ENCODE measurements at places on chromosomes 11 and 22.

GRCh38 chr22:38034278-38034882, 22.8 kb upstream of the PICK1 start:
- peak; percentile 92 for DNase-seq

DNA sequence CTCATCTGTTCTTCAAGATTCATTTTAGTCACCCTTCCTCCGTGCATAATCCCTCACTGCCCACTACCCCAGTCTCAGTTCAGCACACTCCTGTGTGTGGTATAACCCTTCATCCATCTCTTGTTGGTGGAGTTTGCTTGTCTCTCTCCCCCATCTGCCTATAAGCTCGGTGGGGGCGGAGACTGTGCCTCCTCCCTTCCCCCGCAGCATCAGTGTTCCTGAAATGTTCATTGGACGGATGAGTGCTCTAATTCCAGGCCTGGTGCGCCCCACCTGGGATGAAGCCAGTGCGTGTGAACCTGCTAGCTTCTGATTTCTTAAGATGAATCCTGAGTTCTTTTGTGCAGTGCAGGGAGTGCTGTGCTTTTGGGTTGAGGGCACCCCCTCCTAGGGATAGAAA, 100.0 kb downstream of the GRIK4 start:
- DNase-seq, result no peak

GRCh38 chr22:27801202-27801615, 347 bp downstream of the MN1 start:
- DNase-seq, result peak; percentile 67

- DNase-seq, result no peak
Measured at GRCh38 chr11:116613206-116613875, 159.4 kb downstream of the BUD13 start.

DNA sequence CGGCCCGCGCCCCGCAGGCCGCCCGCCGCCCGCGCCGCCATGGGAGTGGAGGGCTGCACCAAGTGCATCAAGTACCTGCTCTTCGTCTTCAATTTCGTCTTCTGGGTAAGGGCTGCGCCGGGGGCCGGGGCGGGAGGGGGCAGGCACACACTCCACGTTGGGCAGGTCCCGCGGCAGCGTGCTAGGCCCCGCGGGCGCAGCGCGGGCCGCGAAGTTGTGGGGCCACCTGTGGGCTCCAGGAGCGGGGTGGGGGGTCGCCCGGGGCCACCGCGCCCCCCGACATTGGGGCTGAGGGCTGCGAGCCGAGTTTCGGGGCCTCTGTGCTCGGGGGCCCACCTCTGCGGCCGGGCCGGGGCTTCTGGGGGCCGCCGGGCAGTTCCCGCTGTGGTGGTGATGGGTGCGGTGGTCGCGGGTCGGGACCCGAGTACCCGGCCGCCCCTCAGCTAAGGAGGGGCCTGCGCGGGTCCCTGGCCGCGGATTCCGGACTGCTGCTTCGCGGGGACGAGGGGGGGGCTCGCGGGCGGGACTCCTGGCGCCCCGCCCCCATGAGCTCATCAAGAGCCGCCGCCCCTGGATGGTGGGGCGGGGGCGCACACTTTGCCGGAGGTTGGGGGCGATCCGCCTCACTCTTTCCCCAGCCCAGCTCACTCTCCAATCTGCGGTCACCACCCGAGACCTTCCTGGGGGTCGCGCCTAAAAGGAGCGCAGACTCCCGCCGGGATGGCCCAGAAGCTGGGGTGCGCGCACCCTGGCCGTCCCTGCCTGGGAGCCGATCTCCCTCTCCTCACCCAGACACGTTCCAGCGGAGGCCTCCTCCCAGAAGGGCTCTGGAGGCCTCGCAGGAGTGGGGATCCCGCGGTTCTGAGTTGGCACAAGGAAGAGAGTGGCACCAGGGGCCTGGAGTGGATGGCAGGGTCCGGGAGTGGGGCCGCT, 667 bp downstream of the CD81 start:
- DNase-seq, result peak; percentile 56

- peak; percentile 96 for DNase-seq
Measured at GRCh38 chr11:112977755-112978154, 16.5 kb downstream of the NCAM1 start.

GRCh38 chr22:37278261-37278660, 4.0 kb upstream of the CYTH4 start:
- DNase-seq, result no peak

GRCh38 chr11:9208726-9209501, 56.2 kb downstream of the DENND5A start:
- peak; percentile 27 for DNase-seq

DNA sequence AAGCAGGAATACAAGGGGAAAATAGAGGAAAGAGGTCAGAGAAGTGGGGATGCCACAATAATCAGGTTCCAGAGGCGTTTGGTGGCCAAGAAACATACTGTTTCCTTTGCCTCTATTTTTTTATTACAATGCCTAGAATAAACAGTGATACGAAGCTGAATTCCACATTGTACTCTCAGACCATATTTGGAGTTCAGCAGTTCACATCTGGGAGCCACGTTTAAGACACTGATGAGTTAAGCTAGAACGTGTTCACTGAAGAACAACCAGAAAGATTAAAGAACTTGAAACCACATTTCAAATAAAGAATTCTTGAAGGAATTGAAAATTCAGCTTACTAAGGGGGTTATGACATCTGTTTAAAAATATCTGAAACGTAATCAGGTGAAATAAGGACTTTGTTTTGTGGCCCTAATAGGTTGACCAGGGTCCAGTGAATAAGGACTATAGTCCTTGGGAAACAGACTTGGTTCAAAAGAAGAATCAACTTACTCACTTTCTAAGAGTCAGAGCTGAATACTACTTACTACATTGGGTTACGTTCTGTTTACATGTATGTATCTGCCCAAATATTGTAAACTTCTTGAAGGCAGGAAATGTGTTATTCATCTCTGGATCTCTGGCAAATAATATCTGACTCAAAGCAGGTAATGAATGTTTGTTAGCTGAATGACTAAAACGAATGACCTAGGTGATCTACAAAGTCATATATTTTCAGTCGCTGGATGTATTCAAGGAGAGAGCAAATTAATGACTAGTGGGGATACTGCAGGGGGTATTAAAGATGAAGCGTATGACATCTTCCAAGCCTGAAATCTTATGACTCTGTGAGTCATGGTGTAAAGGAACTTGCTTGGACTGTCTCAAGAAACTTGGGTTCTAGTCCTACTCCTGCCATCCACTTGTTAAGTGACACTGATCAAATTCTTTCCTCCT, 247.0 kb upstream of the NARS2 start:
- no peak for DNase-seq

DNA sequence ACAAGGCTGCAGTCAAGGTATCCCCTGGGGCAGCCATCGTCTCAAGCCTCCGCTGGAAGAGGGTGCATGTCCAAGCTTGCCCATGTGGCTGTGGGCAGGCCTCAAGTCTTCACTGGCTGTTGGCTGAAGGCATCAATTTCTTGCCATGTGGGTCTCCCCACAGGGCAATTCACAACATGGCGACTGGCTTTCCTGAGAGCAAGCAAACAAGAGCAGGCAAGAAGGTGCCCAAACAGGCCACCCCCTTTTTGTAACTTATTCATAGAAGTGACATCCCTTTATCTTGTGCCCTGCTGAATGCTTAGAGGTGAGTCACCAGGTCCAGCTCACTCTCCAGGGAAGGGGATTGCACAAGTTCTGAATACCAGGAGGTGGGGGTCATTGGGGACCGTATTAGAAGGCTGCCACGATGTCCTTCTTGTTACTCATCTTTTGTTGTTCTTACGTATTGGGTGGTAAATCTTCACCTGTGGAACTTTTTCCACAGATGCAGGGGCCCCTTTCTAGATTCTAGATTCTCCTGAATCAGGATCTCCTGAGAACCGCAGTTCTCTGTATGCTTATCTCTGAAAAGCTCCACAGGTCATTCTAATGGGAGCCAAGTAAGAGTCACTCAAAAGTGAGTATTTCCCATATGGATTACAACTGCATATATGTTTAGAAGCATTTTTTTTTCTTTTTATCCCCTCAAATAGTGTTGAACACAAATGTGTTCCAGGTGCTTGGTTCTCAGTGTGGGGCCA, 44.2 kb upstream of the MICAL2 start:
- DNase-seq, result peak; percentile 93

DNA sequence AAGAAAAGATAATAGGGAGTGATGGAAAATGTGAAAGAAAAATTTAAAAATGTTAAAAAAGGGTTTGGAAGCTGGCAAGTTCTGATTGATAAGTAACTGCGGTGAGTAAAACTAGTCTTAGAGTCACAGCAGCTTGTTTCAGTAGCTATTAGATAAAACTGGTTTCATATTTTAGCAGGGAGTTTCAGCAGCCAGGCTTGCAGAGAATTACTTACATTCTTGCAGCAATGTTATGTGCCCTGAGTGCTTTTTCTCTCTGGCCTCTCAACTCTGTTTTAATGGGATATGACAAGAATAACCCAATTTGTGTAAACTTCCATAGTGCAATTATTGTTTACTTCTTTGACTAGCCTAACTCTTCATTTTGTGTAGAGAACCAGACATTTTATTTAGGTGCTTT, 33.6 kb downstream of the PPME1 start:
- DNase-seq, result no peak

- DNase-seq, result peak; percentile 11
Measured at GRCh38 chr22:43226377-43227238, 39.7 kb upstream of the TTLL12 start.

DNA sequence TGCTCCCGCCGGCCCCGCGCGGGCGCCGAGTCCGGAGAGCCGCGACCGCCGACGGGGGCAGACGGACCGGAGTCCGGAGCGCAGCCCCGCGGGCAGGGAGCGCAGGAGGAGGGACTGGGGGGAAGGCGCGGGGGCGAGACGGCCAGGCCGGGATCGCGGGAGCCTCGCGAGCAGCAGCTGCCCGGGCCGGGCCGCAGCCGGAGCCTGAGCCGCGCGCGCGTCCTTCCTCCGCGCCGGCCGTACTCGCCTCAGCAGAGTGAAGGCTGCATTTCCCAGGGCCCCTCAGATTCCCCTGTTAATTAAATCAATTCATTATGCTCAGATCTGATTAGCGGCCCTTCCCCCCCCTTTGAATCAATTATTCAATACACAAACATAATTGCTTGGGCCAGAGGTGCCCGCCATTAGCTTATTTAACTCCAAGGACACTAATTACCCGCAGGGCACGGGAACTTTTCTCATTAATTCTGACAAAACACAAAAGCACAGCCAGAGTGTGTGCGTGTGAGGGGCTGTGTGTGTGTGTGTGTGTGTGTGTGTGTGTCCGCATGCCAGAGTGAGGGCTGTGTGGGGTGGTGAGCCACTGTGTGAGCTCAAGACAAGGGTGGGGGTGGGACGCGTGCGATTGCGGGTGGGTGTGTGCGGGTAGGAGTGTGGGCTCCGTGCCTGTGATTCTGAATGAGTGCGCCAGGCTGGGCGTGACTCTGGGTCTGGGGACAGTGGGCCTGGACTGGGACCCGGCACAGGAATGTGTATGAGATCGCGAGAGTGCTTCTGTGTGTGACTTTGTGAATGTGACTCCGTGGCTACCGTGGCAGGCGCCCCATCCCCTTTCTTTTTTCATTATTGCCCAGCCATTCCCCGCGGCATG, 5.1 kb upstream of the LMO1 start:
- peak; percentile 12 for DNase-seq

- no peak for DNase-seq
Measured at GRCh38 chr11:102448869-102449224, 3.7 kb downstream of the TMEM123 start.

DNA sequence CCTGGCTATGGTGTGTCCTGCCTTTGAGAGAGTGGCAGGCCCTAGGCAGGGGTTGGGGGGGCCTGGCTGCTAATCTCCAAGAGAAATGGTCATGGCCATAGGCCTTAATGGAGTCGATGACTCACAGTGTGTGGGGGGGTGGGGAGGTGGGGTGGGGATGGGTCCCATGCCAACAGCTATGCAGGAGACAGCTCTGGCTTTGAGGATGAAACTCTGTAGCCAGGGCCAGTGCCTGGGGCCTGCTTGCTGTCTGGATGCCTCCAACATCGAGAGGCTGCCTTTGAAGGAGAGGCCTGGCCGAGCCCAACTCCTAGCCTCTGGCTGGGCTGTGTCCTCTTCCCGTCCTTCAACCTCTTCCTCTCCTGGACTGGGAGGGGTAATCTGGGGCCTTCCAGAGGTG, 23.9 kb upstream of the TSPAN18 start:
- no peak for DNase-seq

DNA sequence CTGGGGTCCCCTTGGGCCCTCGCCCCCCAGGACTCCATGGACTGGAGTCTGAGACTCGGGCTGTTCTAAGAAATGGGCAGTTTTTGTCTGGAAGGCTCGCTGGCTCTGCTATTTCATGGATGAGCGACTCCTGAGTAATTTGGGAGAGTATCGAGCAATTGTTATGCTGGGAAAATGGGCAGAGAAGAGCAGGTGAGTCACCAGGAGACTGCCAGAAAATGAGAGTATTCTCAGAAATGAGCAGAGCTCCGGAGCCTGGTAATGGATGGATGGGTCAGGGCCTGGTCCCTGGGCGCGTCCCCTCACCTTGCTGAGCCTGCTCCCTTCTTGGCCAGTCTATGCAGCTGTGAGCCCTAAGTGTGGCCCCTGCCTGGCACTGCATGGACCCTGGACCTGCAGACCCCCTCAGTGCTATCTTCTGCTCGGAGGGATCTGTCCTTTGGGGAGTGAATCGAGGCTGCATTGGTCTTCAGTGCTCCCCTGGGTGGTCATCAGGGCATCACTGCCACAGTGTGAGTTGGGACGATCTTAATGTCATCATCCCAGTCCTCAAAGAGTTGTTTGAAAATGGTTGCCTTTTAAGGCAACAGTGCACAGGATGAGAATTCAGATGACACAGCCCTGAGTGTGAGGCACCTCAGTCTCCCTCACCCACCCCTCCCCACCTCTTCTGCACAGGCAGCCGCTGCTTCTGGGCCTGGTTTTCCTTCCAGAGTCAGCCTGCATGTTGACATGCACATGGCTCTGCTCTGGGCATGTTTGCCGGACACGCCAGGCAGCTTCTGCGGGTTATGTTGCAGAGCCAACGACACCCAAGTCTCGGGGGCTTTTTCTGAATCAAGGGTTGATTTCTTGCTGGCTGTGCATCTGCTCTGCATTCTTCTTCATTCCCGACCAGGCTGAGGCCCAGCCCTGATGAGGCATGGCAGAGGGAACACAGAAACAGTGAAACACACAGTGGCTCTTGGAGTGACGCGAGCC, 519.0 kb downstream of the TBC1D22A start:
- no peak for DNase-seq

- peak; percentile 83 for DNase-seq
Measured at GRCh38 chr11:5550440-5551095, 2.2 kb upstream of the OR52H1 start.

All from iris pigment epithelial cell (primary cell).